NCI-H146 (cell line): ENCODE measurements at places on chromosomes 11 and 22.

DNA sequence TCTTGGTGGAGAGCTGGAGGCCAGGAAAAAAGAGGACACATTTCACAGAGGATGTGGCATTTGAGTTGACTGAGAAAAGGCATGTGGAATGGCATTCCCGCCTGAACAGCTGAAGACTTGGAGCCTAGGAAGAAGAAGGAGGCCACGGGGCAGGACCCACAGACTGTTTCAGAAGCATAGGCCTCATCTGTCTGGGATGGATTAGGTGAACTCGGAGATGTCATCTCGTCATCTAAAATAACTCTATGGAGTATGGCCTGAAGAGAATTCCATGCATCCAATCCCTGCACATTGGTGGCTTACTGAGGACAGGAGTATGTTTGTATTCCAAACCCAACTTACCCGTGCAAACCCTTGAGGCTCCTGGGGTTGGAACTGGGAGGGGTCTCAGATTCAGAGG, 16.4 kb downstream of the SPATA19 start:
- no peak for DNase-seq

DNA sequence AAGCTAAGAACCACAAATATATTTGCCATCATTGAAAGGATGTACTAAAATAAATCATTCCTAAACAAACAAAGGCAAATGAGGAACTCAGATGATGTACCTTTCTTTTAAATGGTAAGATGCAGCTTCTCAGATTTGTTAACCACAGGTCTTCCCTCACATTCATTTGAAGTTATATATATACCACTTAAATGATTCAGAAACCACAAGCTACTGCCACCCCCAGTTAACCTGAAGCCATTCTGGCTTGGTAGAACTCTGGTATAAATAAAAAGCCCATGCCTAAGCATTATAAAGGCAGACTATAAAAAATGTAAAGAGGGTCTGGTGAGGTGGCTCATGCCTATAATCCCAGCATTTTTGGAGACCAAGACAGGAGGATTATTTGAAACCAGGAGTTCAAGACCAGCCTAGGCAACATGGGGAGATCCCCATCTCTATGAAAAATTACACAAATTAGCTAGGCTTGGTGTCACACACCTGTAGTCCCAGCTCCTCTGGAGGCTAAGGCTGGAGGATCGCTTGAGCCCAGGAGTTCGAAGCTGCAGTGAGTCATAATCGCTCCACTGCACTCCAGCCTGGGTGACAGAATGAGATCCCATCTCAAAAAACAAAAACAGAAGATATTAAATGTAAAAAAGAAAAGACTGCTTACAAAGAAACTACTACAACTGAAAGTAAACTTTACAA, 1185.3 kb downstream of the JRKL start:
- no peak for DNase-seq

GRCh38 chr11:15893080-15893492, 463.3 kb downstream of the SOX6 start:
- DNase-seq = no peak

GRCh38 chr11:44034639-44035038, 13.1 kb upstream of the ACCSL start:
- DNase-seq = no peak

- DNase-seq = no peak
These were observed 201.9 kb upstream of the PITPNB start for GRCh38 chr22:28120691-28121592.

- DNase-seq = no peak
These were observed 31.3 kb upstream of the CD82 start for GRCh38 chr11:44533921-44534711.

GRCh38 chr11:128499613-128500253, 87.6 kb downstream of the ETS1 start:
- DNase-seq = no peak

DNA sequence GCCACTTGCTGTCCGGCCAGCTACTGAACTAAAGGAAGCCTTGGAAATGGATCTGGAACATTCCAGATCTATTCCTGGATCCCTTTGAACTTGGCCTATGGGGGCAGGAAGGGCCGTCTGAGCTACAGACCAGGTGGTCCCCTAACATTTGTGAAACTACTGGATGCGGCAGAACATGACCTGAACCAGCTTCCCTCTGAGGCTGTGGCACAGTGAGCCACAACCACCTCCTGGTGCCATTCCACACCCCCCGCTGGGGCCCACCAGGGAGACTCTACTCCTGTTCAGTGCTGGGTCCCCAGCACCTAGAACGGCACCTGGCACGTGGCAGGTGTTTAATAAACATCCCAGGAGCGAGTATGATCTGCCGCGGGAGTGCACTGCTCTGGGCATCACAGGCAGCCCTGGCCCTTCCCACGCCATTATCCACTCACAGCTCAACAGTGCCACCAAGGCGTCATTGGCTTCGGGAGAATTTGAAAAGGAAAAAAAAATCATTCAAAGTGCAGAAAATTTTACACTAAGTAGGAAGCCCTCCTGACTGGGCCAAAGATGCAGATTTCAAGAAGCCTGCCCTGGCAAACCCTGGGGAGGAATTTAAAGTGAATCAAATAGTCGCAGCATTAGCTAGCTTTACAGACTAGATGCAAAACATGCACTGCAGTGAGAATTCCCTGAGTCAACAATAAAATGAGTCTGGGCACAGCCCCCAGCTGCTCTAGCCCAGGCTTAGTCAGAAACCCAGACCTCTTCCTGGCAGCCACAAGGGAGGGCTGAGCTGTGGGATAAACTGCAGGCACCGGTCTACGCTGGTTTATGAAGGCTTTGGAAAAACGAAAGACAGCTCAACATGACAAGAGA, 14.3 kb upstream of the EFCAB6 start:
- DNase-seq = no peak

DNA sequence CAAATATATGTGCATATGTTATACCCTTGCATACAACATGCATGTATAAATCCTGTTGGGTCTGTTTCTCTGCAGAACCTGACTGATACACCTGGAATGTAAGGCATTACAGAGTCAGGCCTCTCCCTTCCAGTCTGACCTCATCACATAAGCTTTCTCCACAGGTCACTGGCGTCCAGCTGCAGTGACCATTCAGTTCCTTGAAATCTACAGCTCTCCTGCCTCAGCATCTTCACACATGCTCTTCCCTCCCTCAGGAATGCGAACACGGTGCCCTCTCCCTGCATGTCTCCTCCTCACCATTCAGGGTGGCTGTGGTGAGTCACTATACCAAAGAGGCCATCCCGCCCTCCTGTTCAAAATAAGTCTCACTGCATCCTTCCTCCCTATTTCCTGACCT, 657.8 kb upstream of the B3GAT1 start:
- DNase-seq = no peak

DNA sequence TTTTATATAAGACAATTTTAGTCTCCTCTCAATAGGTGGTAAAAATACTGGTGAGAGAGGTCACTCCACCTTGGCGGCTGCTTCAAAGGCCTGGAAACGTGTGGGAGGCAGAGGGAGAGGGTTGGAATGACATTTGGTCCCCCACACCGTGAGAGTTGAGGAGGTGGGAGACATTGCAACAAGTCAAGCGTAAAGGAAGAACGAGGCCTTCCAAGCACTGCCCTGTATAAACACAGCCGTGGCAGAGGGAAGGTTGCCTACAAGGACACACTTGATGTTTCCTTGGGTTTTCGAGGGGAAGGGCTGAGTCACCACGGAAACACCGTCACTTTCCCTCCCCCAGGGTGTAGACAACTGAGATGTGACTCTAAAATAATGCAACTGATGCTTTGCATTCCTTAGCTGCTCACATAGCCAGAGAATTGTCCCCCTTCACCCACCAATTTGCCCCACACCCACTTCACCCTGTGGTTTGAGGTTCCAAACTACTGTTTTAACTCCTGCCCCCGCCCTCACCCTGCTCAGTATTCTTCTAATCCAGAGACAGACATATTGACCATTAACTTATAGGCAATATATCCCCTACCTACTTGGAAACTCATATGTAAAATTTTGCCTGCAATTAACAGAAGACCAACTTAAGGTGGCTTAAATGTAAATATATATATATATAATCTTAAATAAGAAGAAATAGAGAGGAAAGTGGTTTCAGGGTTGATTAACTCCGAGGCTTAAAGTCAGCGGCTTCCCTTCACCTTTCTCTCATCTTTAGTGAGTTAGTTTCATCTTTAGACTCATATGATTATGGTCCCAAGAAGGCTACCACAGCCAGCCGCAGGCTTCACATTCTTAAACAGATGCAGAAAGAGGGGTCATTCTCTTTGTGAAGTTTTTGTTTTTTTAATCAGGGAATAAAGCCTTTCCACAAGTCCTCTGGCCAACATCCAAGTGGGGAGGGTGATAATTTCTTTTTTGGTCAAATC, 54.1 kb upstream of the BDNF start:
- DNase-seq = no peak

- no peak for DNase-seq
These were observed 37.1 kb downstream of the ZNF202 start for GRCh38 chr11:123704341-123704740.

DNA sequence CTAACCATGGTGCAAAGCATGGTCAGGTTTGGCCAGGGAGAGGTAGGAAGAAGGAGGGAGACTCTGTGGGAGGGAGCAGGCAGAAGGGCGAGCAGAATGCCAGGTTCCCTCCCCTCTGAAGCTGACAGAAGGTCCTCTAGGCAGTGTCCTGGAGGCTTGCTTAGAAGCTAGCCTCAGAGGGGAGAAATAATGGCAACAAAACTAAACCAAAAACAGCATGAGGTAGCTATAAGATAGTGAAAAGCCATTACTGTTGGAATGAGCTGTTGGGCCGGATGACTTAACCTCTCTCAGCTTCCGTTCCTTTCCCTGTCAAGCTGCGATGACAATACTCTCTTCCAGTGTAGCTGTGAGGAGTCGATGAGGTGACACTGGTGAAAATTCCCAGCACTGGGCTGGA, 36.6 kb downstream of the RASSF10 start:
- no peak for DNase-seq

DNA sequence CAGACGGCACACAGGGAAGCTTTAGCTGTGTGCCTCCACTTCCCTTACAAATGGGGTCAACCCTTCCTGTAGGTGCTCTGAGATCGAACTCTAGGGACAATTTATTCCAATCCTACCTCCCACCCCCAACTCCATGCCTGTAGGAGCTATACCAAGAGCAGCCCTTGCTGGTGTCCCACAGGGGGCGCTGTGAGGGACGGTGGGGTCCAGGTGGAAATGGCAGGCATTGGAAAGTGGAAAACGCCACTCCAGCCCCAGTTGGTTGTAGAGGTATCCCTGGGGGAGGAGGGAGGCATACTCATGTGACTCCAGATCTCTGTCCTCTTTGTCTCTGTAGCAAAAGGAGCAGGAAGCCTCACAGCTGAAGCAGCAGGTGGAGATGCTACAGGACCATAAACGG, 161.3 kb downstream of the MYO18B start:
- peak; percentile 74 for DNase-seq

DNA sequence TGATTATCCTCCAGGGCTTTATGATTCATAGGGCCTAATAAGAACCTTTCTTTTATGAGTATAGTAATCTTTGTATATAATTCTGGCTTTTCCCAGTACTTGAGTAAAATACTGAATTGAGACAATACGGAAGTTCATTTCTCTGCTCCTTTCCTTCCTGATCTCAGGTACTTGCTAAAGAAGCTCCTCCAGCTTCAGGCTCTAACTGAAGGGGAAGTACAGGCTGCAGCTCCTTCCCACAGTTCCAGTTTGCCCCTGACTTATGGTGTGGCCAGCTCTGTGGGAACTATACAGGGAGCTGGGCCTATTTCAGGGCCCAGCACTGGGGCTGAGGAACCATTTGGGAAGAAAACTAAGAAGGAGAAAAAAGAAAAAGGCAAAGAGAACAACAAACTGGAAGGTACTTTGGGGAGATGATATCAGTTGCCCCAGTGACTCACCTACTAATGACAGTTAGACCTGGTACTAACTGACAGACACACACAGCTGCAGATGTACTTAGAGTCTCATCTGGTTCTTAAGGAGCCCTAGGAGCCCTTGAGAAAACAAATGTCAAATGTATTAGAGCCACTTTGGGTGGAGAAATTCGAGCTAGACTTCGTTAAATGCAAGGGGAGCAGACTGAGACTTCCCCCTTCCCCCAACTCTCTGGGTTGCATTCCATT, 3.0 kb downstream of the TBRG1 start:
- DNase-seq = no peak

GRCh38 chr11:74707602-74708510, 23.4 kb downstream of the CHRDL2 start:
- DNase-seq = no peak

GRCh38 chr11:120074076-120074475, 63.8 kb downstream of the TRIM29 start:
- no peak for DNase-seq

GRCh38 chr22:26923531-26923930, 266.1 kb downstream of the MIAT start:
- no peak for DNase-seq

- no peak for DNase-seq
These were observed 47.6 kb downstream of the ST3GAL4 start for GRCh38 chr11:126403022-126403581.

GRCh38 chr11:100855466-100856067, 168.5 kb downstream of the ARHGAP42 start:
- peak; percentile 12 for DNase-seq

- DNase-seq = no peak
These were observed 34.0 kb downstream of the AMPD3 start for GRCh38 chr11:10488934-10489691.

GRCh38 chr11:2444821-2445745, at the start of gene KCNQ1:
Gene KCNQ1, plus strand, starts transcription at chr11:2445008. Its CDS starts 91 bp downstream, at chr11:2445099.
- DNase-seq = peak; percentile 40

GRCh38 chr22:20424568-20424931, 13.1 kb downstream of the SCARF2 start:
- DNase-seq = no peak

GRCh38 chr11:57192316-57192715, 10.6 kb downstream of the LRRC55 start:
- no peak for DNase-seq

DNA sequence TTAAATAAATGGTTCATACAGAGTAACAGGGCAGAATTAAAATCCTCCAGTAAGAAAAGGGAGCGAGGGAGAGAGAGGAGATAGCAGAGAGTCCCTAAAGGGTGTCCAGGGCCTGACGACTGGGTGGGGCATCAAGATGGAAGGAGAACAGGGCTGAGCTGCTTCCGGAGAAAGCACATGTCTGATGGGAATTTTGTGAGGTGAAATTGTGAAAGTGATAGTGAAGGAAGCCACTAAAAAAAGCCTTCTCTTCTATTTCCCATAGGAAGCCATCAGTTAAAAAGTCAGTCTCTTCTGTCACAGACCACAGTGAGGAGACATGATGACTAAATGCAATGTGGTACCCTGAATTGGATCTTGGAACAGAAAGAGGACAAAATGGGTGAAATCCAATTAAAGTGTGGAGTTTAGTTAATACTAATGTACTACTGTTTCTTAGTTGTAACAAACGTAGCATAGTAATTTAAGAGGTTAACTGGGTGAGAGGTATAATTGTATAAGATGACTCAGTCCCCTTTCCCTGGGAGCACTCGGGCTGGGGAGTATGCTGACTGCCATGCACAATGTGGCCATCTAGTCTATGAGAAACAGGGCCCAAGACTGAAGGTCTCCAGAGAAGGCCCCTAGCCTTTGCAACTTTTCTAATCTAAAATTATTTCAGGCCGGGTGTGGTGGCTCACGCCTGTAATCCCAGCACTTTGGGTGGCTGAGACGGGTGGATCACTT, 29.5 kb upstream of the FCHSD2 start:
- no peak for DNase-seq

GRCh38 chr22:27216444-27216843, 559.1 kb downstream of the MIAT start:
- DNase-seq = no peak

GRCh38 chr11:77865805-77866204, 44.9 kb downstream of the AAMDC start:
- no peak for DNase-seq

- no peak for DNase-seq
These were observed 37.6 kb downstream of the CLDN25 start for GRCh38 chr11:113817162-113817561.
